Stimulated activated CD4-positive, alpha-beta T cell treated with anti-CD3 and anti-CD28 coated beads, Interleukin-15, amount 100 ng/mL, for 24 hours (primary cell): ENCODE measurements at places on chromosomes 16 and 17.

GRCh38 chr16:81466356-81466980 is 21.9 kb downstream of the CMIP start:
- DNase-seq, result no peak

DNA sequence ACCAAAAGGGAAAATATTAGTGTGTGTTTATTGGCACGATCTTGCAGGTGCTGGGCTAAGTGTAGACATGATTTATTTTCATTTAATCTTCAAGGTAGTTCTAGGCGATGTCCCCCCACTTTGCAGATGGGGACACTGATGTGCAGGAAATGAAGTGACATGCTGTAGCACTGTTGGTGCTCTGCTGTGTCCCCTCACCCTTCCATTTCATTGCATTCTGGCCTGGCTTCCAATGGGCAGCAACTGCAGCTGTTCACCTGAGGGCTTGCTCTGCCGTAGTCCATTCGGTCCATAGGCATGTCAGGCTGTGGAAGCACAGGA is 123.9 kb downstream of the PRKCB start:
- DNase-seq, result no peak

- DNase-seq, result no peak
Measured at GRCh38 chr17:29613856-29614255, 8.9 kb downstream of the CORO6 start.

DNA sequence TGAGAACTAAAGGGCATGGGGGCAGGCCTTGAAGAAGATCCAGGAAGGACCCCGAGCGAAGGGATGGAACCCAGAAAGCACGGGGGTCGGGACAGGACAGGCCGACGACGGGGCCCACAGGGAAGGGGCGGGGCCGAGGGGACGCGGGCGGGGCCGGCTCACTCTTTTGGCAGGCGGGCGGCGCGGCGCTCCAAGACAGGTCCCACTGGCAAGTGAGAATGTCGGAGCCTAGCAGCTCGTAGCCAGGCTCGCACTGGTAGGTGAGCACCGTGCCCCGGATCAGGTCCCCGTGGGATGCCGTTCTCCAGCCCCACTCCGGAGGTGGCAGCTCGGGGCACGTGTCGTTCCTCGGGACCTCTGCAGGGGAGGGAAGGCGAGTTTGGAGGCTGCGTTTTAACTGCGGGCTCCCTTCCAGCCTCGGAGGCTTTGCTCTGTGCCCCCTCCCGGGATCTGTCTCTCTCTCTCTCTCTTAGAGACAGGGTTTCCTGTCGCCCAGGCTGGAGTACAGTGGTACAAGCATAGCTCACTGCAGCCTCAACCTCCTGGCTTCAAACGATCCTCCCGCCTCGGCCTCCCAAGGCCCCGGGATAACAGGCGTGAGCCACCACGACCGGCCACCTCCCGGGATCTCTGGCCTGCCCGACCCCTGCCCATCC is 13.7 kb upstream of the CDIPT start:
- peak; percentile 65 for DNase-seq

- no peak for DNase-seq
Measured at GRCh38 chr16:54585998-54586340, 299.4 kb upstream of the IRX3 start.

DNA sequence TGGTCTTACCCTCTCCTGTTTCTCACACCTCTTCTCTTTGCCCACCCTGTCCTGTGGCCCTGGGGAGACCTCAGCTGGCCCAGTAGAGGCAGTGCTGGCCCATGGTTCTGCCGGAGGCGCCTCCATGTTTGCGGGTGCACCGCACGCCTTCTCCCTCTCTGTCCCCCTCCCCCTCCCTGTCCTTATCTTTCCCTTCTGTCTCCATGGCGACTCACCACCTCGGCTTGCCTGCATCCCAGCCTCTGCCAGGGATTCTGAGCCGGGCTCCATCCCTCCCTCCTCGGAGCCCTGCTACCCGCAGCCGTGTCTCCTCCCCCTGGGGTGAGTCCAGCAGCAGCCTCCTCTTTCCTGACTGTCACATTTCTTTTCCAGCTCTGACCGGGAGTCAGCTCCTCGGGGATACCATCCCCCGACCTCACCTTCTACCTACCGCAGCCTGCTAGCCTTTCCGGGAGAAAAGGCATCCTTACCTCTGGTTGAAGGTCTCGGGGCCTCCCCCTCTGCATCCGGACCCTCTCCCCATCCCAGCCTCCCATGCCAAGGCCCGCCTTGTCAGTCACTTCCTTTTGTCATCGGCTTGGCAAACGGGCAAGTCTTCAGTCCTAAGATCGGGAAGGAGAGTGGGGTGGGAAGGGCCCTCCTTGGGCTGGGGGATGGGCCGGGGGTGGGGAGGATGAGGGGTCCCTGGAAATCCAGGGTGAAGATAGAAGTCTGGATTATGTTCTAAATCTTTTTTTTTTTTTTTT is at the start of gene RNF112:
Gene RNF112 (plus strand): TSS at position 358 of the 746 bp plus-strand sequence. CDS start 177 bp downstream, at position 535.
- no peak for DNase-seq

- no peak for DNase-seq
Measured at GRCh38 chr17:3004925-3005324, 58.5 kb downstream of the OR1D5 start.
